CD4-positive, alpha-beta memory T cell (primary cell): ENCODE measurements at places on chromosomes 7 and 10. TPM values are rescaled to one million over a fixed set of nuclear protein-coding genes. Genes with fewer than 3 reads are reported as not detected.

Gene LRIT1
- not detected for total RNA-seq

Gene ADCY1
- total RNA-seq, result not detected

Gene POU6F2
- total RNA-seq, result not detected

Gene KCNH2
- total RNA-seq, result 2.6 TPM

Gene IFRD1
- total RNA-seq, result 54.2 TPM
